Uterus (tissue), 4 donors: ENCODE measurements at places on chromosomes 11 and 22. TPM values are rescaled to one million over a fixed set of nuclear protein-coding genes. Genes with fewer than 3 reads are reported as not detected.

PAMR1 gene
- total RNA-seq: 26.8 TPM

KIRREL3 gene
- 10.0 TPM for total RNA-seq

OR51V1 gene
- total RNA-seq: not detected

GLYATL2 gene
- not detected for total RNA-seq

CASP1 gene
- total RNA-seq: 5.8 TPM

APOL5 gene
- total RNA-seq: not detected

ST14 gene
- total RNA-seq: 3.8 TPM

TMEM132A gene
- total RNA-seq: 0.51 TPM

SLC25A18 gene
- total RNA-seq: 11.7 TPM

DNA sequence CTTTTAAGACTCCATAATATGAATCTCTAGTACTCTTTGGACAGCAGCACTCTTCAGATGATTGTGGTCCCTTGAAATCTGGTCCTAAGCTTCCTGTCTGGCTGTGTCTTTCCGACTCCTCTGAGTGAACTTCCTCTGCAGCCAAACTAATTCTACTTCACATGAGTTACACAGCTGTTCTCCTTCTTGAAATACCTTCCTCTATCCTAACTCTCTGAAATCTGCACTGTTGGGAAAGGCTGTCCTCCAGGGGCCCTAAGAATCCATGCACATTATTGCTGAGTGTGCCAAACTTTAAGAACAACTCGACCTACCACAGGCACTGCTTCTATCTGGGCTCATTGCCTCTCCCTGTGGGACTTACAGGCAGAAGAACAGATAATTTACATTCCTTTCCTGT lies 217.3 kb upstream of the ARHGAP42 start:
- no peaks in the 10 kb centered on the region for H3K36me3 ChIP-seq
- H3K27ac ChIP-seq: no peak overlapping the region
- no peaks in the 10 kb centered on the region for H3K27me3 ChIP-seq
- no peaks in the 10 kb centered on the region for H3K4me1 ChIP-seq

GRCh38 chr11:20360650-20361049 lies 2.9 kb upstream of the HTATIP2 start:
- H3K36me3 ChIP-seq: no peaks in the 10 kb centered on the region
- no peaks in the 10 kb centered on the region for H3K4me1 ChIP-seq
- H3K27ac ChIP-seq: no peak overlapping the region
- no peak overlapping the region for H3K4me3 ChIP-seq

DNA sequence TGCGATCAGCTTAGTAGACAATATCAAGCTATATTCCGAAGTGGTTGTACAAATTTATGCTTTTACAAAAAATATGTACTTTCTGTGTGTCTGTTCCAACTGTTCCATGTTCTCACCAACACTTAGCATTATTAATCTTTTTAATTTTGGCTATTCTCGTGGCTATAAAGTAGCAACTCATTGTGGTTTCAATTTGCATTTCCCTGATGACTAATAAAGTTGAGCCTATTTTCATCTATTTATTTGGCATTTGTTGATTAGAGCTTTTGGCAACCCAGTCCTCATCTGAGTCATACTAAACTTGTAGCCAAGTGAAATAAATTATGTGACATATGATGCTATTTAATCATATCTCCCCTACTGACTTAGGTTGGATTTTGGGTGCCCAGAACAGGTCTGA lies 115.9 kb downstream of the FBXO7 start:
- H3K36me3 ChIP-seq: no peaks in the 10 kb centered on the region
- H3K4me3 ChIP-seq: no peak overlapping the region

- no peaks in the 10 kb centered on the region for H3K27me3 ChIP-seq
- H3K4me3 ChIP-seq: no peak overlapping the region
- H3K4me1 ChIP-seq: no peaks in the 10 kb centered on the region
- no peak overlapping the region for H3K27ac ChIP-seq
- DNase-seq: no peak
Measured at GRCh38 chr11:117978991-117979390, 7.2 kb upstream of the IL10RA start.

DNA sequence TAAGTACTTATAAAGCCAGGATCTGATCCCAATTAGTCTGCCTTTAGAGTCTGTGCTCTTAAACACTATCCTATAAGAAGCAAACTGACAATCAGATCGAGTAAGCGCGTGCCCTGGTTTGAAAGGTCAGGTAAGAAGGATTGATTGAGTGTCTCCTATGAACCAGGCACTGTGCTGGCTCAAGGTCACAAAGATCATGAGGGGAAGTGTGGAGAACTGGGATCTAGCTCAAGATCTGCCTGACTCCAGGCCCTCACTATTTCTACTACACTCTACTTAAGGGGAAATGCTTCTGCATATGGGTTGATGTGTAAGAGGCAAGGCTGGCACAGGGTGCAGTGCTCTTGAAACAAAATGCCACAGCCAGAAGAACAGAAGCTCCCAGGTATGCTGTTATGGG lies 77.0 kb downstream of the ME3 start:
- H3K4me3 ChIP-seq: no peak overlapping the region
- no peak for DNase-seq
- H3K36me3 ChIP-seq: no peaks in the 10 kb centered on the region

- DNase-seq: no peak
- H3K4me3 ChIP-seq: no peak overlapping the region
- H3K27me3 ChIP-seq: no peaks in the 10 kb centered on the region
- no peak overlapping the region for H3K27ac ChIP-seq
- no peaks in the 10 kb centered on the region for H3K4me1 ChIP-seq
Measured at GRCh38 chr11:95119361-95120060, 29.9 kb downstream of the ENDOD1 start.

- no peaks in the 10 kb centered on the region for H3K4me1 ChIP-seq
- peak; percentile 54 for DNase-seq
- H3K27ac ChIP-seq: no peak overlapping the region
- H3K36me3 ChIP-seq: no peaks in the 10 kb centered on the region
Measured at GRCh38 chr11:121112498-121113455, 11.7 kb downstream of the TECTA start.

DNA sequence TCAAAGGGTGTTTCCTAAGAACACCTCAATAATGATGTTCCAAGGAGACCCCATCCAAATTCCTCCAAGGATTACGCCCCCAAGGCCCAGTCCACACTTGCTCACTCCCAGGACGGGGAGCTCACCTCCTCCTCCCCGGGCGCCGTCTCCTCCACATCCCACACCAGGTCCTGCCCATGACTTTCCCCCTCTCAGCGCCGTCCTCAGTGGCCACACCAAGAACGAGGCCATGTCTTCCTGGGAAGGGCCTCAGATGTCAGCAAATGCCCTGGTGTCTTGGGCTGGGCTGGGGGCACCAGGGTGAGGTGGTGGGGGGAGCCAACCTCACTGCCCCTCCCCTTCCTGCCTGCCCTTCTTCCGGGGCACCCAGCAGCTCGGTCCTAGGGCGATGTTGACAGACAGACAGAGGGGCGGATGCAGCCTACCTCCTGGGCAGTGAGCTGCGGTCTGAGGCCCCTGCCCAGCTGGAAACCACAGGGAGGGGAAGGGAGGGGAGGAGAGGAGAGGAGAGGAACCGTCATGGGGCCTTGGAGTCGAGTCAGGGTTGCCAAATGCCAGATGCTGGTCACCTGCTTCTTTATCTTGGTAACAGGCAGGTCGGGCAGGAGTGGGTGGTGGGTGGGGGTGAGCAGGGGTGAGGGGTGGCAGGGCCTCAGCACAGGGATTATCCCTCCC lies at the start of the genes C11orf21 and TSPAN32:
TSS of gene C11orf21 (minus strand) at position 288 of the 675 bp plus-strand sequence. CDS start at position 178, 110 bp downstream.
TSS of gene TSPAN32 (plus strand) at position 383 of the 675 bp plus-strand sequence. CDS start at position 520, 137 bp downstream.
- H3K27me3 ChIP-seq: no peaks in the 10 kb centered on the region
- no peaks in the 10 kb centered on the region for H3K36me3 ChIP-seq
- DNase-seq: no peak
- peaks cover 21% of the 10 kb centered on the region for H3K4me1 ChIP-seq
- no peak within 1 kb of the TSS for H3K4me3 ChIP-seq

- H3K4me3 ChIP-seq: no peak overlapping the region
- H3K27me3 ChIP-seq: no peaks in the 10 kb centered on the region
- no peaks in the 10 kb centered on the region for H3K4me1 ChIP-seq
- no peak overlapping the region for H3K27ac ChIP-seq
- no peak for DNase-seq
Measured at GRCh38 chr22:29654882-29655281, 51.4 kb downstream of the NF2 start.

DNA sequence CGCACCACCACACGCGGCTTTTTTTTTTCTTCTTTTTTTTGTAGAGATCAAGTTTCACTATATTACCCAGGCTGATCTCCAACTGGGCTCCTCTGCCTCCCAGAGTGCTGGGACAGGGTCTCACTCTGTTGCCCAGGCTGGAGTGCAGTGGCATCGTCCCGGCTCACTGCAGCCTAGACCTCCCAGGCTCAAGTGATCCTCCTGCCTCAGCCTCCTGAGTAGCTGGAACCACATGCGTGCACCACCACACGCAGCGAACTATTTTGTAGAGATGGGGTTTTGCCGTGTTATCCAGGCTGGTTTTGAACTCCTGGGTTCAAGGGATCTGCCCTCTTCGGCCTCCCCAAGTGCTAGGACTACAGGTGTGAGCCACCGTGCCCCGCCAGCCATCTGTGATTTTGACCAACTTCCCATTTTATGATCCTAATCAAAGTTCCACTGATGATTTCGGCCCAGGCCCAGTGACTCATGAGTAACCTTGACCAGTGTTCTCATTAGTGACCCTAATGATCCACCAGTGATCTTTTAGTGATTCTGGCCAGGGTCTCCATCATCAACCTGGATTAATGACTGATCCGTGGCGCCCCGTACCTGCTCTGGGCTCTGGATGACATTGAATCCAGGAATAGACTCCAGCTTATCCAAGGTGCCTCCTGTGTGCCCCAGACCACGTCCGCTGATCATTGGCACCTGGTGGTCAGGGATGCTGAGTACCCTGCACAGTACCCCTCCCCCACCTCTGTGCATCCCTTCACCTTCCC lies 1.7 kb downstream of the TYMP start:
- H3K4me3 ChIP-seq: no peak overlapping the region
- H3K27me3 ChIP-seq: peaks cover 4% of the 10 kb centered on the region
- H3K36me3 ChIP-seq: no peaks in the 10 kb centered on the region

DNA sequence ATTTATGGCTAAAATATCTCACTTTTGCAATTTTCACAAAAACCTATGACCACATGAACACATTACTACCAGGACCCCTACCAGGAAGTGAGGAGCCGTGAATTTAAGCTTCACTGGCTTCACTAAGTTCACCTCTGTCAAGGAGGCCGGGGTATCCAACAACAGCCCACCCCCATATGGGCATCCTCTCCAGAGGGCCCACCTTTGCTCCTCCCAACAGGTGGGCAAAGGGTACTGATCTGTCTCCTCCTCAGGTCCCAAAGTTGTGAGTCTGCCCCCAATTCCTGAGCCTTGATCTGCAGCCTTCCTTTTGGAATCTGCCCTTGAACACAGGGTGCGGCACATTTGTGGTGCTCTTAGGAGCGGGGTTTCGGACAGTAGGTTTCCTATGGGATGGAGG lies 66.9 kb downstream of the OTOG start:
- no peaks in the 10 kb centered on the region for H3K27me3 ChIP-seq
- H3K36me3 ChIP-seq: no peaks in the 10 kb centered on the region
- no peaks in the 10 kb centered on the region for H3K4me1 ChIP-seq
- no peak for DNase-seq

DNA sequence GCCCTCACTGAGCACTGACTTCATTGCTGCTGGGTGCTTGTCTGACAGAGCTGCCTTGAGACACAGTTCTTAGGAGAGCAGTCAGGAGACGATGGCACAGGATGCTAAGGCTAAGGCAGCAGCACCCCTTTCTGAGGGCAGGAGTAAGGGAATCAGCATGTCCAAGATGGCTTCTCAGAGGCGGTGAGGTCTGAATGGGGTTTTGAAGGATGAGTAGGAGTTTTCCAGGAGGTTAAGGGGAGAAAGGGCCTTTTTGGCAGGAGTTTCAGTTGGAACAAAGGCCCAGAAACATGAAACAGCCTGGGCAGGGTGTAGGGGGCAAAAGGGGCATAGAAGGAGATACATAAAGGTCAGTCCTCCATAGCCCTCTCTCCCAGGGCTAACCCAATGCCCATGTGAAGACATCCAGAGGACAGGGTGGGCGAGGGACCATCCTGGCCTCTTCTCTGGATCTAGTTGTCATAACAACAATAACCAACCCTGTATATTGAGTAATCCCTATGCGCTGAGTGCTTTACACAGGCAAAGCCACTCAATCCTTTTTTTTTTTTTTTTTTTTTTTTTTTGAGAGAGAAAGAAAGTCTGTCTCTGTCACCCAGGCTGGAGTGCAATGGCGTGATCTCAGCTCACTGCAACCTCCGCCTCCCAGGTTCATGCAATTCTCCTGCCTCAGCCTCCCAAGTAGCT lies 19.0 kb downstream of the CYTH4 start:
- no peak overlapping the region for H3K27ac ChIP-seq
- no peaks in the 10 kb centered on the region for H3K36me3 ChIP-seq
- no peaks in the 10 kb centered on the region for H3K4me1 ChIP-seq
- no peaks in the 10 kb centered on the region for H3K27me3 ChIP-seq

GRCh38 chr11:10667521-10667885 lies 26.1 kb downstream of the IRAG1 start:
- no peak overlapping the region for H3K4me3 ChIP-seq
- peaks cover 6% of the 10 kb centered on the region for H3K4me1 ChIP-seq
- H3K27me3 ChIP-seq: no peaks in the 10 kb centered on the region
- H3K36me3 ChIP-seq: no peaks in the 10 kb centered on the region

DNA sequence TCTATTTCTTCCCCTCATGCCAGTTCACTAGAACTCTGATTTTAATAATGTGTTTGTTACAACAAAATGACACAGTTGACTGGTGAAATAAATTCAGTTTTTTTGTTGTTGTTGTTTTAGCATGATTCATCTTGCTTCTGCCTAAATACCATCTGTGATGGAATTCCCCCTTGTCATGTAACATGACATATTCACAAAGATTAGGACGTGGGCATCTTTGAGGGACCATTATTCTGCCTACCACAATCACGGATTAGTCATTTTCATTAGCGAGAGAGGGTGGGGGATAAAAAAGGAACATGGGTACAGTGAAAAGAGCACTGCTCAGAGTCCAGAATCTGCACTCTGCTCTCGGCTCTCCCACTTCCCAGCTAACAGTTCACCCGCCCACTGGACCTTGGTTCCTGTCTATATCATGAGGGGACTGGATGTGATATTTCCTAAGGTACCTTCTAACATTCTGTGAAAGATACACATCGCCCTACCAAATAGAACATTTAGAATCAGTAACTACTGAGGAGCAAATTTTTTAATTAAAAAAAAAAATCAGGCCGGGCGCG lies 11.3 kb downstream of the HTATIP2 start:
- no peak overlapping the region for H3K4me3 ChIP-seq
- DNase-seq: no peak
- H3K4me1 ChIP-seq: no peaks in the 10 kb centered on the region

DNA sequence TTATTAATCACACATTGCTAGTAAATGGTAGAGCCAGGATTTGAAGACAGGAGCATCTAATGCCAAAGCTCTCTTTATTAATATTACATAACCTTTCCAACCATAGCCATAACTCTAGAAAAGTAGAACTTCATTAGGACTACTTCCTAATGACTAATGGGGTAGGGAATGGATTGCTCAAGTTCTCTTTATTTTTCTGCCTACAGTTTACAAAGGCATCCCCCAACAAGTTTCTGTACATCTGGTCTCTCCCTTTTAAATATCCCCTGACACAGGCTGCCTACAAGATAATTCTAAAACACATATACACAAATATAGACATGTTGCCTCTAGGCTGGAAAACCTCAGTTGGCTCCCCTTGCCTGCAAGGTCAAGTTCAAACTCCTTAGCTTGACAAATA lies 534.9 kb downstream of the SOX6 start:
- no peak overlapping the region for H3K4me3 ChIP-seq
- no peaks in the 10 kb centered on the region for H3K27me3 ChIP-seq
- H3K4me1 ChIP-seq: no peaks in the 10 kb centered on the region
- DNase-seq: no peak

- no peaks in the 10 kb centered on the region for H3K36me3 ChIP-seq
- no peak for DNase-seq
- H3K27ac ChIP-seq: no peak overlapping the region
Measured at GRCh38 chr11:2921261-2921660, 8.0 kb downstream of the PHLDA2 start.

GRCh38 chr11:12232160-12232559 lies 121.8 kb downstream of the MICAL2 start:
- no peaks in the 10 kb centered on the region for H3K27me3 ChIP-seq
- H3K4me3 ChIP-seq: no peak overlapping the region
- peak overlapping the region; percentile 77 for H3K27ac ChIP-seq
- H3K4me1 ChIP-seq: no peaks in the 10 kb centered on the region
